ENCODE measurements at places on chromosomes 5 and 9.
A peak's percentile ranks its signal among the peaks of the same experiment; 100 is the strongest.

DNA sequence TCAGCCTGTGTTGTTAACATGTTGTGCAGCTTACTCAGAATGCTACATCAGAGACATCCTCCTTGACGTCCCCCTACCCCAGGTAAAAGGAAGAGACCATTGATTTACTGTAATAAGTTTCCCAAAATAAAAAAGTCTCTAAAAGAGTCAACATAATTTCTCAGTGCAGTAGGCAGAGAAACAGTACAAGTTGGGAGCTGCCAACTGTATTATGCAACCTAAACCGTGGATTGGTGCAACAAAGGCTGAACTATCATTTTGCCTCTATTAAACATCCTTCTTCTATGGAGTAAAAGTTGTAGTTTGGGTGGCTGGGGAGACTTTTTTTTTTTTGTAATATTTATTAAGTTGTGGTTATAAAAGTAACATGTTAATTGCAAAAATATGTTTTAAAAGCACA is 208.0 kb downstream of the NR3C1 start:
- DNase-seq, result no peak

DNA sequence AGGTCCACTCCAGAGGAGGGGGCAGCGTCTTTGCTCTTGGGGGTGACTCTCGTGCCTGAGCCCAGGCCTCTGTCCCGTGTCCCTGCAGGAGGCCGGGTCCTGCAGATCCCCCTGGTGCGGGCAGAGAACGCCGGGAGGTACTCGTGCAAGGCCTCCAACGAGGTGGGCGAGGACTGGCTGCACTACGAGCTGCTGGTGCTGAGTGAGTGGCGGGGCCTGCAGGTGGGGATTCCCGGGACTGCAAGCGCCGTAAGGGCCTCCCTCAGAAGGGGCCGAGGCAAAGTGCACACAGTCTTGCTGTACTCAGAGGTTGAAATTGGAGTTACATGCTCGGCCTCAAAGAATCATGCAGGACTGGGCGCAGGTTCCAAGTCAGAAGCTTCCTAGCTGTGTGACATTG is 62.7 kb upstream of the ASS1 start:
- DNase-seq, result no peak

GRCh38 chr5:142322403-142322746 is 2.4 kb downstream of the SPRY4 start:
- no peak for DNase-seq

- no peak for DNase-seq
Measured at GRCh38 chr9:37380570-37380969, 41.9 kb upstream of the GRHPR start.

DNA sequence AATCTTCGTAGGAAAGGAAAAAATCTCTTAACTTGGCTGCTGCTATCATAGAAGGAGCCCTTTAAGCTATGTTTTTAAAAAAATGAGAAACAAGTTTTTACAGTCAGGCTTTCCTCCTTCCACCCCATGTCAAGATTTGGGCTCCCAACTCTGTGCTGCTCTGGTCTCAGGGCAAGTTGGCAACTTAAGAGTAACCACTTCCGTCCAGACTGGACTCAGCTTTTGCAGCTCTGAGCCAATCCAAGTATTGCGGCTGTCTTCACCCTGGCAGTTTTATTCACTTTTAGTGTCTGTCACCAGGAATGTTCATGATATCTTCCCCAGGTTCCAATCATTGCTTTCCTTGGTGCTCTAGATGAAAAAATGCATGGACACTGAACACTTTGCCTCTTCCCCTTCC is 115.9 kb upstream of the GAS1 start:
- DNase-seq, result no peak

GRCh38 chr9:113298924-113299770 is 4.0 kb downstream of the RNF183 start:
- no peak for DNase-seq

DNA sequence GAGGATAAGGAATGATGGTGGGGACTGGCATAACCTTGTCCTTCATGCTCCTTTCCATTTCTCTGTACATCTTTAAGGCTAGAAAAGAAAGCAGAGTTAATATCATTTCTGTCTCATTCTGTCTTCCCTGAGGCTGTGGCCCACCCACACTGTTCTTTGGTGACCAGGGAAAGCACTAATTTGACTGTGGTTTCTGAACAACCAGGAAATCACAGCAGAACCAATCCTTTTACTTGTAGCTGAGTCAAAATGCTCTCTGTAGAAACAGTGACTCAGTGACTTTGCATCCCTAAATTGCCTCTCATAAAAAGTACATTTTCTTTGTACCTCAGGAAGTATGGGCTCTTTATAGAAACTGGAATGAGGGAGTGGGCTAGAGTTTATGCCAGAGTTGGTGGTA is 28.1 kb downstream of the IL33 start:
- no peak for DNase-seq

DNA sequence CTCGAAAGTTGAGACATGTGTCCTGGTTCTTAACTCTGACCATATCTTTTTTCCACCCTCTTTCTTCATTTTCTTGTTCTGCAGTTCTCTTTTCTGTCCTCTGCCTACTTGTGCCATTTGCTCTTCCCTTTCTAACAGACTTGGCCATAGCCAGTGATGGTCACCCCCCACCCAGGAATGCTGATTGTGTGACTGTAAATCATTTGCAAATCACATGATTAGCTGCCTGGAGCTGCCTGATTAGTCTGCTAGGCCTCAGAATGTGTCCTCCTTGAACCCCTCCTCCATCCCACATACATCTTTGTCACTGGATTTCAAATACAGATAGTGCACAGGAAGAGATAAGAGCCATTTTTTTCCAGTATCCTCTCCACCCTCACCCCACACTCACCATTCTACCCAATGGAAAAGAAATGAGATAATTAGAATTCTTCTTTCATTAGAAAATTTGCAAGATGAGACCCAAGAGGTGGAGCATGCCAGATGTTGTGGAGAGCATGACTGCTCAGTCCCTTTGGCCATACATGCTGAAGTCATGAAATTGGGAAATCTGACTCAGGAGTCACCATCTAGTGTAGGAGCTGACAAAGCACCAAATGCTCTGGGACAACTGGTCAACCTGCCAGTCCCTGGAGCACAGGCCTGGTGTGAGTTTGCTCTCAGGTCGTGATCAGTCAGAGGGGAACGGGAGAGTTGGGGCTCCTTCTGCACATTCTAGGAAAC is 538.2 kb downstream of the CCDC171 start:
- DNase-seq, result no peak

GRCh38 chr5:73443829-73444498 is 4.6 kb downstream of the FOXD1 start:
- no peak for DNase-seq

DNA sequence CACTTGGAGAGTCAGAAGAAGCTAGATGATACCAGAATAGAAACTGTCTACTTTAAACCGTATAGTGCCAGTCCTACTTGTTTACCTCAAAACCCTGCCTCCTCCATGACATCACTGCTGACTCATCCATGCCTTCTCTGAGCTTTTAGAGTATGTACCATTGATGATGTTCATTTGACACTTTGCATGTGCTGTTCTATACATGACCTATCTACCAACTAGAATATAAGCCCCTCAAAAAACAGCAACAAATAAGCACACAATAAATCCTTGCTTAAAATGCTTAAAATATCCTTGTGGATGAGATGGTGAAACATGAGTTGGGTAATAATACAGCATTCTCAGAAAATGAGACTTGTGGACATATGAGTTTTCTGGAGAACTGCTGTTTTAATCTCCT is 2.6 kb downstream of the CTNNAL1 start:
- peak; percentile 64 for DNase-seq

GRCh38 chr5:435961-436640 is 6.9 kb upstream of the EXOC3 start:
- DNase-seq, result no peak

GRCh38 chr5:158013303-158013702 is 154.4 kb upstream of the CLINT1 start:
- DNase-seq, result no peak

- DNase-seq, result no peak
Measured at GRCh38 chr5:35575578-35575977, 42.1 kb upstream of the SPEF2 start.

GRCh38 chr5:137621861-137622823 is 113.7 kb downstream of the KLHL3 start:
- DNase-seq, result no peak

DNA sequence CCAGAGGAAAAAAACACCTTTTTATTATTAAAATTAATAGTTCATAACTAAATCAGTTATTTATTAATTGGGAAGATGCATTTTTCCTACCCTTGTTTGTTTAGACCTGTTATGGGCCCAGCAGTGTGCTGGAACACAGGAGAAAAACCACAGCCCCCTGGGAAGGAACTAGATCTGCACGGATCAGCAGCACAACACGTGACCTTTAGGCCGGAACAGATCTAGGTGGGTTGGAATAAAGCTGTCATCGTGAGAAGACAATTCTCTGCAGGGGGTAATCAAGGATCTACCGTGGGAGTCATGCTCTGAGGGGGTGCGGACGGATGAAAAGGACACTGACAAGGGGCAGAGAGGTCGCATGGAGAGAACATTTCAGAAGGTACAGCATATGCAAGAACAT is 95.8 kb upstream of the SPATA31C2 start:
- DNase-seq, result no peak

GRCh38 chr5:33241802-33242201 is 199.0 kb upstream of the TARS1 start:
- DNase-seq, result no peak

DNA sequence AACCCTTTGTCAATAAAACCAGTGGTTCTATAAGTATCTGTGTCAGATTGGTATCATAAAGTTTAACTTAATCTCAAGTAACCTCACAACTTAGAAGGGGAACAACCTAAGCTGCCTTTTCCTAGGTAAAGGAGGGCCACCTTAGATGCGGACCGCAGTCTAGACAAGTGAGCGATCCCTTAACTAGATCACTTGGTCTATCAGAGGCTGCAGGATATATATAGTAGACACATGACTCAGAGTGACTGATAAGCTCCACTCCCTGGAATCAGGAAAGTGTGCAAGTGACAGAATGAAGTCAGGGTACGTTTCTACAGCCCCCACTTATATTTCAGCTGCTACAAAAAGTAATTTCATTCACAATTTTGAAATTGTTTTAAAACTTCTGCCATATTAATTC is 7.4 kb downstream of the REEP5 start:
- no peak for DNase-seq

DNA sequence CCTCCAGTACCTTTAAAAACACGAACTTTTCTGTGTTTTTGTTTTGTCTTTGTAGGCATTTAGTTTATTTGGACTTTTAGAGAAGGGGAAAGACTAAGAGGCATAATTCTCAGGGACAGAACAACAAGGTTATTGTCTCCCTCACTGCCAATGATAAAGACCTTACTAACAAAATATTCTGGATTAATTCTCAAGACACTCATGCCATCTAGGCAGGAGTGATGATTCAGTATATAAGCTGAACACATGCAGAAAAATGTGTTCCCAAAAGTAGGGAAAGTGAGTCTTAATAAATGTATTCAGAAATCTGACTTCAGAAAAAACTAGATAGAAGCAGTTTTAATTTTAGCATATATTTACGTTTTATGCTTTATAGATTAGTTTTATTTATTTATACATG is 17.4 kb upstream of the ASPN start:
- no peak for DNase-seq
